Globus pallidus (tissue), 1 donor: ENCODE measurements at places on chromosomes 6 and 20.

DNA sequence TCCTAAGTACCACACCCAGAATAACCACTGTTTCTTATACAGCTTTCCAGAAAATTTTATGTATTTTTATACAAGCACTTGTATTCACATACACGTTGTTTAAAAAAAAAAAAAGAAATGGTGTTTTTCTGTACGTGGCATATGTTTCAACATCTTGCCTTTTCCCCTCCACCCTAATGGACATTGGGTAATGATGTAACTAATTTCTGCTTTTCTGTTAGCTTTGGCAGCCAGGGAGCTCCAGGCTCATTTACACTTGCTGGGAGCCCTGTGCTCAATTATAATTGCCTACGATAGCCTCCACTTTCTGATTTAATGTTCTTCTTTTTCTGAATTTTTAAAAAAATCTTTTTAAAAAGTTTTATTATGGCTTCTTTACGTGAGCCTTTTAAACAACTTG is 352.4 kb downstream of the UTRN start:
- DNase-seq: no peak

GRCh38 chr20:25543068-25543467 is 42.3 kb downstream of the NINL start:
- no peak for DNase-seq

DNA sequence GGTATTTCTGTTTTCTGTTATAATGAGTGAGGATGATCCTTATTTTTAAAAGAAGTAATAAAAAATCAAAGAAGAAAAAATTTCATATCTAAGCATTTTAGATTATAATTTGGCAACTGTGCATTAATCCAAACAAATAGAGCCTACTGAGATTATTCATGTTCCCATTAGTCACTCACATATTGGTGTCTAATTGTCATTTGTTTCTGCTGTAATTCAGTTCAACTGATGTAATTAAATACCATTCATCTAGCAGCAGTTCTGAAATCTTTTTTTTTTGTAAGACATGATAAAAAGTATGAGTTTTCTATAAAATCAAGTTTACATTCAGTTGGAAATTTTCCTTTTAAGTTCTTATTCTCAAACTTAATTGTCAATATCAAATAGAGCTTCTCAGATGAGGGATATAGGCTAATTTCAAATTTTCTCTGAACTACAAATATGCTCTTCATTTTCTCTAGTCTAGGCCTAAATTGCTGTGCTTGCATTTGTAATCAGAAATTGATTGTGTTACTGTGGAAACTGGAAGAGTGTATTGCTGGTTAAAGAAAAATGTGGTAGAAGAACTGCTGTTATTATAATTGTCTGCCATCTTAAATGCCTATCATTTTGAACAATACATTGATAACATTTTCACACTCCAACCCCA is 23.6 kb downstream of the PACRG start:
- DNase-seq: no peak

DNA sequence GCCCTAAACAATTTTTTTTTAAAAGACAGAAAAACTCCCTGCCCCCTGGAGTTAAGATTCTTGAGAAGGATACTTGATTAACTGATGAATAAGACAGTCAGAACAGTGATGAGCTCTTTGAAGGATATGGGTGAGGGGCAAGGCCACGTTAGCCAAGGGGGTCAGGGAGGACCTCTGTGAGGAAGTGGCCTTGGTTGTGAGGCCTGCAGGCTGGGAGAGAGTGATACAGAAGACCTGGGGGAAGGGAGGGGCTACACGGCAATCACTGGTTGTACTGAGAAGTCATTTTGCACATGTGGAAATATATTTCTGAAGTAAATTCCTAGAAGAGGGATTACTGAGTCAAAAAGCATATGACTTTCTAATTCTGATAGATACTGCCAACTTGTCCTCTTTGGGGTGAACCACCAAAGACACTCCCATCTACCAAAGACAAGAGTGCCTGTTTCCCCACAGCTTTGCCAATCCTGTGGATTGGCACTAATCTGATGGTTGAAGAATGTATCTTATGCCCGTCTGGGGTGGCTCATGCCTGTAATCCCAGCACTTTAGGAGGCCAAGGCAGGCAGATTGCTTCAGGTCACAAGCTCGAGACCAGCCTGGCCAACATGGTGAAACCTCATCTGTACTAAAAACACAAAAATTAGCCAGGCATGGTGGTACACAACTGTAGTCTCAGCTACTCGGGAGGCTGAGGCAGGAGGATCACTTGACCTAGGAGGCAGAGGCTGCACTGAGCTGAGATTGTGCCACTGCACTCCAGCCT is 22.3 kb upstream of the BCAS4 start:
- DNase-seq: no peak

DNA sequence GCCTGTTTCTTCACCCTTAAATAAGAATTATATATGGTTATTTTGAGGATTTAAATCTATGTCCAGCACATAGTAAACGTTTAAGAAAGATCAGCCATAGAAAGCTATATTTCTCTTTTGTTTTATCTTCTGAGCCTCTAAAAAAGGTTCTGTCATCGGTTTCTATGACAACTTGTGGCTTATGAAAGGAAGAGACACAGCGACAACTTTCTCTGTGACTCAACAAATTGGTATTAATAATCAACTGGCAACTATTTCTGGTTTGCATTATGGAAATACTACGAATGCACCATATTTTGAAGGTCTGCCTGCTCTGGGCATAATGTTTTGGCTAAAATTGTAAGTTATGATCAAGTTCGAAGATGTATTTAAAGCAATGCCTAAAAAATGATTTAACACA is 751.0 kb downstream of the CD109 start:
- DNase-seq: no peak

DNA sequence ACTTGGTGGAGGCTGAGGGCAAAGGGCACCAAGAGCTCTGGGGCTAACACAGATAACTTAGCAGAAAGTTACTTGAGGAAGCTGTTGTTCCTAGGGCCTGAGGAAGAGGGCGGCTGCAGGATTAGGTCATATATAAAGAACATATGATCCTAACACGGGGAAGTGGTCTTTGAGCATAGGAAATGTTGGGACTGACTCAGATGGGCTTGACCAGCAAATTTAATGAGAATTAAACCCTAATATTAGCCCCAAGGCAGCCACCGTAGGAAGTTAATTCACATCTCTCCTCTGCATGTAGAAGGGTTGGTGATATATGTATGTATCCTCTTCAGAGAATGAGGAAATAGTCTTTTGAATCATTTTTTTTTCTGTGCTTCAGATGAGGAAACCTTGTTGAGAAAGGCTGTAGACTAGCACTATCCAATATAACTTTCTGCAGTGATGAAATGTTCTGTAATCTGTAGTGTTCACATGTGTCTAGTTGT is 9.2 kb upstream of the ZBTB9 start:
- DNase-seq: no peak

GRCh38 chr6:114159727-114160126 is 183.1 kb downstream of the HS3ST5 start:
- no peak for DNase-seq

DNA sequence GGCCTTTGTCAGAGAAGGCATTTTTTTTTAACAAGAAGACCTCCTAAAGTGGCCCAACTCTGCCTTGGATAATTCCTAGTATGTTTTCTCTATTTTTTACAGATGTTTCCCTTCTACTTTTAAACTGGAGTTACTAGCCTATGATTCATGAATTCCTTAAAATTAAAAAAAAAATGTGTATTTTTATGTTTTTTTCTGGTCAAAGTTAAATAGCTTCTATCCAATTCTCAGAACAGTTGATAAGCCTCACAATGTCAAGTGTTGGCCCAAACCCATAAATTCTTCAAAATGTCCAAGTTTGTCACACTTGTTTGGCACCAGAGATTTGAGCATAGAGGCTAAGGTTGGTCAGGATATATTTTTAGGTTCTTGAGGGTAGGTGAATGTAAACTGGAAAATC is 64.0 kb downstream of the JAG1 start:
- DNase-seq: no peak

DNA sequence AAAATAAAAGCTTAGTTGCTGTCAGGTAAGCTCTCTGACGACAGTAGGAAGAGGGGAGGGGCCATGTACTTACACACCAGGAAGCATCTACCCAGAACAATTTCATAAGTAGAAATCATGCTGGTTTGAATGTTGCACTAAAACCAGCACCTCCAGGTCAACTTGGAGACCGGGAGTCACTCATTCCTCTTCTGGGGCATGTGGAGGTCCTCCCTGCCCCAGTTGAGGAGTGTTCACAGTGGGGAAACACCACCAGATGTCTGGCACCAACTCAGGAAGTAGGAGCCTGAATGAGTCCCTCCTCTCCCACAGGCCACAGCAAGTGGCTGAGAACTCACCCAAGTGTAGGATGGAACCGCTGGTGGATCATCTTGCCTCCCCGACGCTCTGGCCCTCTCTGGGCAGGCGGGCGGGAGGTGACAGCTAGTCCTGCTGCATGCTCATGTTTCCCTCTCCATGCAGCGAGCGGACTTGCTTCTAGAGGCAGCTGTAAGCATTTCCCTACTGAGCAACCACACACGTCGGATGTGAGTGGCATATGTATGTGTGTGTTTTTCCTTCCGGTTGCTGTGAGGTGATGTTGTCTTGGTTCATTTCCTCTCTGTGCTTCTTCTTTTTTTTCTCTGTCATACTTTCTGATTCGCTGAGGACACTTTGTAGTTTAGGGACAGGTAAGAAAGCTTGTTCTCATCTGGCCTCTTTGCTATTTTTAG is 149.5 kb upstream of the NEDD9 start:
- no peak for DNase-seq

DNA sequence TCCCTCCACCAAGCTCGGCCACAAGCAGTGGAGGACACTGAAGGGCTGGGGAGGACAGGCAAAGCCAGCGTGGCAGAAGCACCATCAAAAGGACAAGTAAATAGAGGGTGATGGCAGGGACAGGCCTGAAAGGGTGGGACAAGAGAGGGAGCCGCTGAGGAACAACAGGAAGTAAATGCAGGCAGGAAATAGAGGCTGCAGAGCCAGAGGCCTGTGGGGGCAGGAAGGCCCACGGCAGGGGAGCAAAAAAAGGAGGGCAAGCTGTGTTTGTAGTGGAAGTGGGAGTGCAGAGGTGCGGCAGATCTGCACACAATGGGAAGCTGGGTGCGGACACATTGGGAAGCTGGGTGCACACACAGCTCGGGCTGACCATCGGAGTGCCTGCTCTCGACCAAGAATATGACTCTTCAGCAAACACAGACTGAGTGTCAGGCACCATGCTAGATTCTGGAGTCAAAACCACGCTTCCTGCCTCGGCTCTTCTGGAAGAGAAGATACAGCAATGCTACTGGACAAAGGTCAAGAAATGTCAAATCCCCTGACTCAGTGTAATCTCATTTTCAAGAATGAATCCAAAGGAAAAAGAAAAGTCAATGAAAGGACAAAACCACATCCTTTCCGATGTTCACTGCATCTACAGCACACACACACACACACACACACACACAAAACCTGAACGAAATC is 40.4 kb upstream of the RAB22A start:
- DNase-seq: no peak

DNA sequence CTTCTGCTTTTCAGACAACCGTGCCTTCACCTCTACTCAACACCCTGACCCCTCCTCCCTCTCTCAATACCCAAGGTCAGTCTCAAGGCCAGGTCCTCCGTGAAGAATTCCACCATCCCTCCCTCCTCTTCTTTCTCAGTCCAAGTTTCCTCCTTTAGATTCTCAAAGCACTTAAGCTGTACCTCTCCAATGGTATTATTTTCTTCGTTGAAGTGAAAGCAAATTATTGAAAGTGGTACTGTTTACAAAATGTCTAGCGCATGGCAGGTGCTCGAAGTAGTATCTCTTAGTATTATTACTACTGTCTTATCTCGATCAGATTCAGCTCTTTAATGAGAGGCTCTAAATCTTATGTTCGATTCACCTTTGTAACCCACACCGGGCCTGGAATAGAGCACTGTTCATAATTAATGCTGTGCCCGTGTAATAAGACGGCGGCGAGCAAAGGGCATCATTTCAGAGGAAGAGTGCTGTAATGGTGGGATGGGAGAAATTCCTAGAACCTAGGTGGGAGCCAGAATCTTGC is 593 bp upstream of the RALGAPB start:
- DNase-seq: no peak

DNA sequence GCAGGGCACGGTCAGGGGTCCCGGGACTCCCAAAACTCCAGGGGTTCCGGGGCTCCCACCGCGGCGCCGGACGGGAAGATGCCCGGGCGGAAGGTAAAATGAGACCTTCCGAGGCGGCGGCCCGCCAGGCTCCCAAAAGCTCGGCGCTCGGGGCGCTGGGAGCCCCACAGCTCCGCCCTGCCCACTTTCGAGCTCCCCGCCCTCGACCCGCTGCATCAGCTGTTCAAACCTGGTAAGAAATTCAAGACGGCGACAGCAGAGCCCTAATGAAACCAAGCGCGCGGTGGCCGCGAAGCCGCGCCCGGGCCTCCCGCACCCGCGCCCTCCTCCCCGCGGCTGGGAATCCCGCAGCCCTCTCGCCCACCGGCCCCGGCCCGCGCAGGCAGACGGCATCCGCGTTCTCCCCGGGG is 369 bp downstream of the SLC4A11 start:
- no peak for DNase-seq

DNA sequence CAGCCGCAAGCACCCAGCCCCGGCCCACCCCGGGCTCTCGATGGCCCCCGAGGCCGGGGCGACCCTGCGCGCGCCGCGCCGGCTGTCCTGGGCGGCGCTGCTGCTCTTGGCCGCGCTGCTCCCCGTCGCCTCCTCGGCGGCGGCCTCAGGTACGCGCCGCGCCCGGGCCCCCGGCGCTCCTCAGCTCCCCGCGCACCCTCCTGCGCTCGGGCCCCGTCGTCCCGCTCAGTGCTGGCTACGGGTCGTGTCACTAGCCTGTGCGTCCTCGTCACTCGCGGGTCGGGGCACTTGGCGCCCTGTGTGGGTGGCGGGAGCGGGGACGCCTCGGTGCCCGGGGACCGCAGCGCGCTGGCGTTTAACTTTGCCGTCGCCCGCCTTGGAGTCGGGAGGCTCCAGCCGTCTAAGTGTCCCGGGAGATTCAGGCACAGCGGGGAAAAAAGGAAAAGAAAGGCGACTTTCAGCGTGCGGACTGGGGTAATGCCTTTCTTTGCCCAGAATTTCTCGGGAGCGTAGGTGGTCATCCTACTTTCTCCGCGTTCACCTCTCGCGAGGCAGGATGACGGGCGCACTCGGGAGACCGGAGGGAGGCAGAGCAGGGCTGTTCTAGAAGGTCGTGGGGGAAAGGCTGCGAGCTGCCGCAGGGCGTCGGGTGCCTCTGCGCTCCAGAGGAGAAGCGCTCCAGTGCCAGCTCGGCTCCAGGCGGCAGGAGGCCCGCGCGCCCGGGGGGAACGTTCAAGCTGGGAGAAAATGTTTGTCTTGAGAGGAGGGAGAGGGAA is 545 bp downstream of the FNDC1 start:
- DNase-seq: no peak

GRCh38 chr6:9380568-9380967 is 945.2 kb upstream of the SLC35B3 start:
- no peak for DNase-seq
